ENCODE measurements at places on chromosomes 7 and 10.

DNA sequence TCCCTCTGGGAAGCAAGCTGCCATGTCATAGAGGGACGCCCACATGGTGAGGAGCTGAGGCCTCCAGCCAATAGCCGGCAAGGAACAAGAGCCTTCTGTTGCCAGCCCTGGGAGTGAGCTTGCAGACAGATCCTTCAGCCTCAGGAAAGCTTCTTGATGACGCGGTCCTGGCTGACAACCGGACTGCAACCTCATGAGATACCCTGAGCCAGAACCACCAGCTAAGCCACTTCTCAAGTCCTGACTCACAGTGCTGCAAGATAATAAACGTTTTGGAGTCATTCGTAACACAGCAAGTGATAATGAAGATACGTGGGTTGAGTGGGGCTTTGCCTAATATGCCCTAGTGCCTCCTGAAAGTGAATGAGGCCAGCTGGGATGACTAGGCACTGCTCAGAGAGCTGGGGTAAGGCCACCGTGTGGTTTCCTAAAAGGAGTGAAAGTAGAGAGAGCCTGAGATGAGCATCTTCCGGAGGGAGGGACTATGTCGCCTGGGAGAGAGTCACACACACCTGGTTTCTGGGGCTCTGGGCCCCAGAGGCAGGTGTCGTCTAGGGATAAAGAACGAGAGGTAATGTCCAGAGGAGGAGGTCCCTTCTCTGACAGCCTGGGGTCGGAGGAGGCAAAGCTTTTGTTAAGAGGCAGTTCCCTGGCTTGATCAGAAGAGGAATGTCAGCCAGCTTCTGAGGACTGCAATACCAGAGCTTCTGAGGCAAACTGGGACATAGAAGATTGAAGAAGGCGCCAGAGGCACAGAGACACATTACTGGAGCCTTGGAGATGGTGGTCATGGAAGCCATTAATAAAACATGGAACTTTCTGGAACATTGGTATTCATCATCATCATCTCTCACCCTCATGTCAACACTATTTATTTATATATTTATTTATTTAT, 53.6 kb downstream of the PYROXD2 start:
- peak; percentile 67 for DNase-seq

GRCh38 chr10:123517901-123518300, 148.3 kb upstream of the GPR26 start:
- no peak for DNase-seq

DNA sequence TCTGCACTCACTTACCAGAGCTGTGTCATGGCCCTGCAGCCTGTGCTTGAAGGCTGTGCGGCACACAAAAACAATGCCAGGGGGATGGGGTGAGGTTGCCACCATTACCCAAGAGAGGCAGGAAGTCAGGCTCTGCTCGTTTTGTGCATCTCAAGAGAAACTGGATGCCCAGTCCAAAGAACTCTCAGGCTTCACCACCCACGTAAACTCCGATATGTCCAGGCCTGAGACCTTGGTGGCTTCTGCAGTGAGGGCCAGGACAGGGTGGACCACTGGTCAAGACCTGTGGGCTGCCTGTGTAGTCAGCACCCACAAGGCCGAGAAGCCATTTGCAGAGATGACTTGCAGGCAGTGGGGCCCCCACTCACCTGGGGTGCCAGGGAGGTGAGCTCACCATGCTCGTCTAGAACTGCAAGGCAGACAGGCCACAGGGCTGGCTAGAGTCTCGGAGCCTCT, 54.7 kb upstream of the EBF3 start:
- DNase-seq = no peak

GRCh38 chr10:112507046-112507445, 60.0 kb downstream of the VTI1A start:
- DNase-seq = no peak

- DNase-seq = no peak
Measured at GRCh38 chr10:87585565-87586514, 73.8 kb upstream of the PAPSS2 start.

DNA sequence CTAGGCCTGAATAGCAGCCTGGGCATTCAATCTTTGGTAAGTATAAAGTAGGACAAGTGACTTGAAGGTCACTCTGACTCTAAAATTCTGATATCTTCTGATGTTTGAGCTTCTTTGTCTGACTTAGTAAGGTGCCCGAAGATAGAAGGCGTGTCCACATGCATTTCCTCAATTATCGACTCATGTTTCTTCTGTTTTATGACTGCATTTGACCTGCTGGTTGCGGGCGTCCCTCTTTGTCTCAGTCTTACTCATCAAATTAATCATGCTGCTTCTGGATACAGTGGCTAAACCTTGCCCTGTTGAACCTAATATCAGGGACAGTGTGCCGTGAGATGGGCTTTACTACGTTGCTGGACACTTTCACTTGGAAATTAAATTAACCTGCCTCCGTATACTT, 534.1 kb downstream of the SDK1 start:
- DNase-seq = no peak

DNA sequence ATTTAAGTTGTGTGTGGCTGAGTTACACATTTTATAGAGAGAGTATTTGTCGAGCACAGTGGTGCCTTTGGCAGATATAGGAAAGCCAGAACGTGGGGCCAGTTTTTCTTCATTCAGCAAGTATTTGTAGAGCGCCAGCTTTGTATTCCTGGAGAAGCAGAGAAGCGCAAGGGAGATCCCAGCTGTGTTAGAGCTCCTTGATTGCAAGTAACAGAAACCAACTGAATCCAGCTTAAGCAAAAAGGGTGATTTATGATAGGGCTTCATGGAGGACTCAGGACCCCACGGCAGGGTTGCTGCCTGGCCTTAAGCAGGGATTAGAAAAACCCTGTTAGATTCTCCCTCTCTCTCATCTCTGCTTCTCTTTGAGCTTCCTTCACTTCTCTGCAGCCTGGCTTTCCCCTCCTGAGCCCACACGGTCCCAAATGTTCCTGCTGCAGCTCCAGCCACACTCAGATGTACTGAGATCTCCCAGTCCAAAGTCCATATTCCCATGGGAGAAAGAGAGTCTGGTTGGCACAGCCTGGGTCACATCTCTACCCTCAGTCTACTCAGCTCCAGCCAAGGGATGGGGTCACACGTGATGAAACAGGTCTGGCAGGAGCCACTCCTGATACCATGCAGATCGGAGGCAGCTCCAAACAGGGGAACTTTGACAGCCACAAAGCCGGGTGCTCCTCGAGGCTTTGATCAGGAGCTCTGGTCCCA, 16.7 kb downstream of the UBTD1 start:
- no peak for DNase-seq

- DNase-seq = no peak
Measured at GRCh38 chr10:122821808-122822207, 23.8 kb downstream of the CUZD1 start.

- DNase-seq = no peak
Measured at GRCh38 chr7:7312323-7312722, 130.0 kb downstream of the C1GALT1 start.

GRCh38 chr7:134440067-134440466, 18.8 kb downstream of the AKR1B1 start:
- no peak for DNase-seq

DNA sequence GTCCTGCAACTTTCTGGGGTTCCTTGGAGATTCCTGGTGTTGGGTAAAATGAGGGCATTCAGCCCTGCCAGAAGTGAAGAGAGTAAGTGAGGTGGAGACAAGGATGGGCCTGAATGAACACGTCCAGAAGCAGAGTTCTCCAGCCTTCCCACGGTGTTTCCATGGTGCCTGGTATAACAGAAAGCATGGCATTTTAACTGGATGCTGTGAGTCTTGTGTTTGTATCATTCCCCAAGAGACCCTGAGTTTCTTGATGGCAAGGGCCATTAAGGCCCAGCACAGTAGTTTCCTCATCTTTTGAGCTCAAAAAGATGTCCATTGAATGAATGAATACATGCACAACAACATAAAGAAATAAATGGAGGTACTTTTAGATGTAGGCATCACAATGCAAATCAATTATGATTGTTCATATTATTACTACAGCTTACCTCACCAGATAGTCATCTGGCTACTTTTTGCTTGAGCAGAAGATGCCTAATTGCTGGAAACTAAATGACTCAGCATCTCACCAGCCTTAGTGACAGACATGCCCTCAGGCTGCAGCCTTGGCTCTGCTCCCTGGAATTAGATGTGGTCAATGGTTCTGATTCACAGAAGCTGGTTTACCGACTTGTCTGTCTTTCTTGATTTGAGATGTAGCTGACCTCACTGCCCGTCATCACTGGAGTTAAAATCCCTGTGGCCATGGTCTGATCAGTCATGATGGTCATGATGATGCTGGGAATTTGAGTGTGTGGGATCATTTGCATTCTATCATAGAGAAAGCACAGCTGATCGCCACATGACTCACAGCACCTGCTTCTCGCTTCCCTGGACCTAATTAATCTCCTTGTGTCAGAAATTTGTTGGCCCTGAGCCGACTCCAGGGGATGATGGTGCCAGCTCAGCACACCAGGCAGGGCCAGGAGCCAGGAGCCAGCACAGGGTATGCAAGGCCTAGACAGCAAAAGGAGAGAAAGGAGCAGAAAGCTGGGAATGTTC, 83.9 kb downstream of the CXCL12 start:
- peak; percentile 75 for DNase-seq

GRCh38 chr7:31146538-31146937, 94.4 kb downstream of the ADCYAP1R1 start:
- no peak for DNase-seq

DNA sequence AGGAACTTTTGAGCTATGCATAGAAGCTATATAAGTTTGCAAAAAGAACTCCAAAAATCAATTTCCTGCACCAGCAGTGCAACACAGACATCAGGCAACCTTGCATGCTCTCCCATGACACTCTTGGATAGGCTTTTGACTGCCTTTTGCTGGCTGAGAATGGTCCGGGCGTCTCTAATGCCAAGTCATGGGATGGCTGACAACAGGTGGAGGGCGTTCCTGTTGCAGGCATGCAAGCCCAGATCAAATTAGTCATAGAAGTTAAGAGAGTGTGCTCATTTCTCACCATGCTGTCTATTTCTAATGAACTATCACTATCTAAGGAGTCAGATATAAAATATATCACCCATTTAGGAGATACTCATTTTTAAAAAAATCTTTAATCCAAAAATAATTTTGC, 8.4 kb downstream of the PLCE1 start:
- no peak for DNase-seq

DNA sequence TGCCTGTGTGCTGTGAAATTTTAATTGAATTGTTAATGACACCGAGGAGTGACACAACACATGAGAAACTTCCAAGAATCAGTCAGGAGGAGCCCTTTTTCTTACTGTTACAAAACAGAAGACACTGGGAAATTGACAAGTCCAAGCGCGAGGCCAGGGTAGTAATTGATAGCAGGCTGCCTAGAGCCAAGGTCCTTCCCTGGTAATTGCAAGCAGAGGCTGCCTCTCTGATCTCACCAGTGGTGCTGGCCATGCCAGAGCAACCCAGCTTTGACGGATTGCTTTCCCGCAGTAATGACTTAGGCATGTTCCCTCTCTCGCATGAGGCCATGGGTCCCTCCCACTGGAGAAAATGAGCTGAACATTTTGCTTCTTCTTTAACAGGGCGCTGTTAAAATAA, 111.5 kb downstream of the LRMDA start:
- DNase-seq = no peak

GRCh38 chr10:126463286-126463685, 75.0 kb upstream of the ADAM12 start:
- DNase-seq = no peak

DNA sequence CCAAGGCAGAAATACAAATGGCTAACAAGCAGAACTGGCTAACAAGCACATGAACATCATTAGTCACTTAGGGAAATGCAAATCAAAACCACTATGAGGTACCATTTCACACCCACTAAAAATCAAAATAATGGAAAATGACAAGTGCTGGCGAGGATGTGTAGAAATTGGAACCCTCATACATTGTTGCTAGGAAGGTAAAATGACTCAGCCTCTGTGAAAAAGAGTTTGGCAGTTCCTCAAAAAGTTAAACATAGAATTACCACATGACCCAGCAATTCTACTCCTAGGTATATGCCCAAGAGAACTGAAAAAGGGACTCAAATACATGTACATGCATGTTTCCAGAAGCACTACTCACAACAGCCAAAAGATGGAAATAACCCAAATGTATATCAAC, 52.8 kb upstream of the ANAPC16 start:
- DNase-seq = peak; percentile 2

DNA sequence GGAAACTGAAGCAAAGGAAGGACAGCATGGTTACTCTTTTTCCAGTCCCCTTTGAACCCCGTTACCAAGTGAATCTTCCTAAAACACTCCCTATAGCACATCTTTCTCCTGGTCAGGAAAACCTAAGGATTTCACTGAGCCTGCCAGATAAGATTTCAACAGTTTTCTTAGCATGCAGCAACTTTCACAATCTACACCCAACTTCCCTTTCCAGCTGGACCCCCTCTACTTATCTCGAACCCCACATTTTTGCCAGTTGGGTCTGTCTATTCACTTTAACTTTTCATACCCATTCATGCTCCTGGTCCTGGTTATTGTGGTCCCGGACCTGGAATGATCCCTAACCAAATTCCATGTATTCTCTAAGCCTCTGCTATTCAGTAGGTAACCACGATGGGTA, 14.9 kb upstream of the CPVL start:
- DNase-seq = no peak

GRCh38 chr10:65123120-65123519, 1601.9 kb downstream of the REEP3 start:
- DNase-seq = no peak

- no peak for DNase-seq
Measured at GRCh38 chr10:84355106-84355505, 26.7 kb downstream of the CCSER2 start.

- no peak for DNase-seq
Measured at GRCh38 chr10:104250371-104250770, 4.3 kb upstream of the GSTO1 start.

GRCh38 chr10:113680190-113681111, 739 bp downstream of the CASP7 start:
- peak; percentile 55 for DNase-seq

- no peak for DNase-seq
Measured at GRCh38 chr7:150654692-150655091, 22.5 kb upstream of the GIMAP6 start.

DNA sequence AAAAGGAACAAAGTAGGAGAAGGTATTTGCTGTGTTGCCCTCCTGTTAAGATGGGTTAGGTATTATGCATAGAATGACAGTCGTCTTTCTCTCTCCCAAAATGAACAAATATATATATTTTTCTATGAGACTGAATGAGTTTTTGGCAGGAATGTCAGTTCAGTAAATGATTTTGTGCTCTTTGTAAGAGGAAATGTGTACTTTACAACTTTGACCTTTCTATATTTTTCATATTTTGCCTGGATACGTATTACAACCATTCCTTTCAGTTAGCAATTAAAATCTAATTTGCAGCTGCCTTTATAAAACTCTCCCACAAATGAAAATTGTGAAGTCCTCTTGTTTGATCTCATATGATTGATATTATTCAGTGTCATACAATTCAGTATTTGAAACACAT, 336.6 kb upstream of the MEOX2 start:
- DNase-seq = no peak

GRCh38 chr10:103667356-103667755, 173.9 kb downstream of the NEURL1 start:
- DNase-seq = no peak

DNA sequence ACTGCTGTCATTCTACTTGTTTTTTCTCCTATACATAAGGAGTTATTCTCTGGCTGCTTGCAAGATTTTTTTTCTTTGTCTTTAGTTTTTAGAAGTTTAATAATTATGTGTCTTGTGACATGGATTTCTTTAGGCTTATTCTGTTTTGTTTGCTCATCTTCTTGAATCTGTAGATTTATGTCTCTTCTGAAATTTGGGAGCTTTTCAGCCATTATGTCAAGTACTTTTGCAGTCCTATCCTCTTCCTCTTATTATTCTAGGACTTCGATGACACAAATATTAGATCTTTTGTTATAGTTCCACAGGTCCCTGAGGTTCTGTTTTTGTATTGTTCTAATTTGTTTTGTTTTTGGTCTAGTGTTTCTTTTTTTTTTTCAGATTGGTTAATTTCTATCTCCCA, 13.9 kb upstream of the SGPL1 start:
- no peak for DNase-seq

All from RPMI8226 (cell line).